ENCODE measurements at places on chromosomes 2 and 18. TPM values are rescaled to one million over a fixed set of nuclear protein-coding genes. Genes with fewer than 3 reads are reported as not detected.

Gene SALL3
- 0.11 TPM for total RNA-seq

Gene ALPP
- 19.2 TPM for total RNA-seq

Gene TNFAIP6
- total RNA-seq, result not detected

Gene DLGAP1
- total RNA-seq, result not detected

Gene C1QL2
- not detected for total RNA-seq

Gene MC4R
- not detected for total RNA-seq

Gene CNDP1
- total RNA-seq, result not detected

Gene IL36RN
- 8.6 TPM for total RNA-seq

Gene INHA
- 4.7 TPM for total RNA-seq

Gene CFAP221
- not detected for total RNA-seq

Gene TTR
- total RNA-seq, result 0.39 TPM

Gene LGALSL
- total RNA-seq, result 3.1 TPM

Gene KRTCAP3
- 8.2 TPM for total RNA-seq

Gene UPP2
- not detected for total RNA-seq

Gene SKOR2
- not detected for total RNA-seq

Gene CERKL
- not detected for total RNA-seq

Gene CROCC2
- total RNA-seq, result not detected
